Cardiac septum (tissue), 1 donor: ENCODE measurements at places on chromosomes 16 and 17. TPM values are rescaled to one million over a fixed set of nuclear protein-coding genes. Genes with fewer than 3 reads are reported as not detected.

KRTAP4-4 gene
- total RNA-seq = not detected

GGNBP2 gene
- total RNA-seq = 50.2 TPM

TMEM235 gene
- not detected for total RNA-seq

CDT1 gene
- 0.46 TPM for total RNA-seq

TPPP3 gene
- 9.6 TPM for total RNA-seq

LUC7L gene
- total RNA-seq = 30.9 TPM

KRT27 gene
- not detected for total RNA-seq
